HTR-8/SVneo (cell line): ENCODE measurements at places on chromosomes 4 and X.

- no peak for DNase-seq
Observed at GRCh38 chr4:39067451-39067850, 5.4 kb downstream of the KLHL5 start.

GRCh38 chr4:132493476-132493875, 655.6 kb upstream of the PCDH10 start:
- no peak for DNase-seq

GRCh38 chr4:16573206-16573605, 325.2 kb downstream of the LDB2 start:
- DNase-seq = no peak

- no peak for DNase-seq
Observed at GRCh38 chrX:120575379-120576114, 14.8 kb upstream of the CUL4B start.

- no peak for DNase-seq
Observed at GRCh38 chr4:55980725-55981124, 32.0 kb downstream of the CEP135 start.
